ENCODE measurements at places on chromosomes 2 and 18.

DNA sequence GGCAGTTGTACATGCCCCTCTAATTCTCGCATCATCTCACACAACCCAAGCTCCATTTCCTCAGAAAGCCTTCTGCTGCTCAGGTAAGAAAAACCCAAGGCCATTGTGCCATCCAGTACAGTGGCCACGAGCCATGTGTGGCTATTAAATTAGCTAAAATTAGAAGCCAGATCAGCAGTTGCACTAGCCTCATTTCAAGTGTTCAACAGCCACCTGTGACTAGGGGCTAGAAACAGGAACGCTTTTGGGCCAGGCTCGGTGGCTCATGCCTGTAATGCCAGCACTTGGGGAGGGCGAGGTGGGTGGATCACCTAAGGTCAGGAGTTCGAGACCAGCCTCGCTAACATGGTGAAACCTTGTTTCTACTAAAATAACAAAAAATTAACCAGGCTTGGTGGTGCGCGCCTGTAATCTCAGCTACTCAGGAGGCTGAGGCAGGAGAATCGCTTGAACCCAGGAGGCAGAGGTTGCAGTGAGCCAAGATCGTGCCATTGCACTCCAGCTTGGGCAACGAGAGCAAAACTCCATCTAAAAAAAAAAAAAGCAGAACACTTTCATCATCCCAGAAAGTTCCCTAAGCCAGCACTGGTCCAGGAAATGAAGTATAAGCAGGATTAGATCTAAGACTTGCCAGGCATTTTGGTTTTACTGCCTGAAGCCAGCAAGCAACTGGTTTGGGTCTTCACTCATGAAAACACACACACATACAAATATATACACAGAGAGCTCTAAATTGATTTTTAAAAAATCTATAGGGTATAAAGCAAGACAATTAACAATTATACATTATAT, 35.7 kb downstream of the ATP8B1 start:
- DNase-seq = no peak

DNA sequence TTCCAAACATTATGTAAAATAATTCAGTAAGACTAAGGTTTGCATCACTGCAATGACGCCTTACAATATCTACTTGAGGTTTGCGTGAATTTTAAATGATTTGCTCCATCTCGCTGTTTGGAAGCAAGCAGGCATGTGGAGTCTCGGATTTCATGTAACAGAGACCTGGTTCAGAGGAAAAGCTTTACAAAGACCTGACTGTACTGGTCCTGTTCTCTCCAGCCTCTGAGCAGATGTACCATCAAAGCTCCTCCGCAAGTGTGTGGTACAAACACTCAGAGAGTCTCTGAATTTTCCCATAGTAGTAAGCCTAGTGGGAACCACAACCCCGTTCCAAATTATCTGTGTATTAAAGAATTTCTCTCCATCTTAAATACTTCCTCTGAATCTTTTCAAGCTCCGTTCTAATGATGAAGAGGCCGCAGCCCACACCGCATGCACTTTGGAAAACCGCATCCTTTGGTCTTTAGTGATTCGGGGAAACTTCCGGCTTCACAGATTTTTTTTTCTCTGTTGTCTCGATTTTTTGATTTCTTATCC, 728.1 kb upstream of the SOX11 start:
- no peak for DNase-seq

GRCh38 chr2:195632856-195633572, 24.0 kb upstream of the SLC39A10 start:
- no peak for DNase-seq

DNA sequence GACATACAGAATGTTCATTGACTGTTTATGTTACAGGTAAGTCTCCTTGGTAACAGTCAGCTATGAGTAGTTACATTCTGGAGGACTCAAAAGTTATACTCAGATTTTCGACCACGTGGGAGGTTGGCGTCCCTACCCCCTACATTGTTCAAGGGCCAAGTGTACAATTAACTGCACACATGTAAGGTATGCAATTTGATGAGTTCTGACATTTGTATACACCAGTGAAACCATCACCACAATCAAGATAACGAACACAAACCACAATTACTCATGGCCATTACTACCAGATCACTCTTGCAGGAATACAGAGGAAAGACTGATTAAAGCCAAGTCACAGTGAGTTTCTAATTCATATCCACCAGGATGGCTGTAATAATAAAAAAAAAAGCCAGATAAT, 39.6 kb upstream of the LDLRAD4 start:
- no peak for DNase-seq

DNA sequence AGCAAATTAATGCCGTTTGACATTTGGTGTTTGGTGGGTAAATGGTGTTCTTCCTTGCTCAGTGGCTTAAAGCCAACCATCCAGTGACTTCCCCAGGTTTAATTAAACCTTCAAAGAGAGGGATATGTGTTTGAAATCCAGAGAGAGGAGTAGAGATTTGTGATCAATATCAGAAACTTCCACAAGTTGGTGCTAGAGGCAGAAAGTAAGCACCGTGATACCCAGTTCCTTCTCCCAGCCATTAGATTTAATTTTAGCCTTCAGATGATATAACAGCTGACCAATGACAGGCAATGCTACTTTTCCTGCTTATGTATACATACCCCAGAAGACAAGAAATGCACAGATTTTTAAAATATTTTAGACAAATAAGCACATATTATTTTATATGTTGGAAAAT, 398.5 kb downstream of the CDH2 start:
- no peak for DNase-seq

DNA sequence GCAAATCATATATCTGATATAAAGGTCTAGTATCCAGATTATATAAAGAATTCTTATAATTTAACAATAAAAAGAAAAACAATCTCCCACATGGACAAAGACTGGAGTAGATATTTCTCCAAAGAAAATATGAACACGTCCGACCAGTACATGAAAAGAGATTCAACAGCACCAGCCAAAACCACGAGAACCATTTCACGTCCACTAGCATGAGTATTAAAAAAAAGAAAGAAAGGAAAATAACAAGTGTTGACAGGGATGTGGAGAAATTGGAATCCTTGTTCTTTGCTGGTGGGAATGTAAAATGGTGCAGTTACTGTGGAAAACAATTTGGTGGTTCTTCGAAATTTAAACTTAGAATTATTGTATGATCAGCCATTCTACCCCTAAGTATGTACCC, 432.7 kb upstream of the TRIB2 start:
- DNase-seq = no peak

GRCh38 chr18:475202-476031, 25.1 kb downstream of the COLEC12 start:
- no peak for DNase-seq

- no peak for DNase-seq
Measured at GRCh38 chr2:31254237-31255203, 20.6 kb downstream of the EHD3 start.

Data from CD4-positive, alpha-beta T cell treated with Interleukin-10 for 1 hour (primary cell).